Kasumi-1 (cell line): ENCODE measurements at places on chromosomes 3 and 15.

- no peak for DNase-seq
Measured at GRCh38 chr3:158801201-158801600, 653 bp upstream of the MFSD1 start.

GRCh38 chr3:80000022-80000421 lies 232.2 kb upstream of the ROBO1 start:
- no peak for DNase-seq

GRCh38 chr15:84822653-84823281 lies 5.6 kb downstream of the ALPK3 start:
- DNase-seq: no peak

- no peak for DNase-seq
Measured at GRCh38 chr3:60729056-60729455, 522.2 kb downstream of the FHIT start.

DNA sequence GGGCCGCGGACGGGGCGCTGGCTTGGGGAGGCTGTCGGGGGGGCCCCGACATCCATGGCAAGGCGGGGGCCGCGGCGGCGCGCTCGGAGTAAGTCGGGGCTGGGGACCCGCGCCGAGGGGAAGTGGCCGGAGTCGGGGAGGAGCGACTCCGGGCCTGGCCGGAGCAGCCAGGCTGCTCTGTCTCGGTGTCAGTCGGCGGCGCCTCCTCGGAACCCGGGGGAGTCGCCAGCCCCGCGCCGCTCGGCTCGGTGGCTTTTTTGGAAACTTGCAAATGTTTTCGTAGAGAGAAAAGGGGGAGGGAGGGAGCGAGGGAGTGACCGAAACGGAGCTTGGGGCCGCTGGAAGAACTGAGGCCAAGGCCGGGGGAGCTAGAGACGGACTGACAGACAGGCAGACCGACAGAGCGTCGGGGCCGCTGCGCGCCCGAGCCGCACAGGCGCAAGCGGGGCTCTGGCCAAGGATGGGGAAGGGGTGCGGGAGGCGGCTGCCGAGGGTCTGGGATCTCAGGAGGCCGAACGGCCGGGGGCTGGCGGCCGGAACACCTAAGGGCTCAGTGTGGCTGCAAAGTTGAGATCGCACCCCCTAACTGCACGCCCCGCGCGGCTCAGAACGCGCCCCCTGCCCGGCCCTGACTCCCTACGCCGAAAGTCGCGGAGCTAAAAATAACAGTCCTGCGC lies 5.0 kb downstream of the PTH1R start:
- DNase-seq: no peak

GRCh38 chr3:95354489-95354888 lies 1291.6 kb downstream of the NSUN3 start:
- DNase-seq: no peak

GRCh38 chr3:197881270-197881969 lies 68.6 kb upstream of the RPL35A start:
- no peak for DNase-seq

- no peak for DNase-seq
Measured at GRCh38 chr15:99070208-99070607, 34.7 kb upstream of the SYNM start.

- DNase-seq: no peak
Measured at GRCh38 chr3:129276385-129276784, 2.3 kb upstream of the HMCES start.

DNA sequence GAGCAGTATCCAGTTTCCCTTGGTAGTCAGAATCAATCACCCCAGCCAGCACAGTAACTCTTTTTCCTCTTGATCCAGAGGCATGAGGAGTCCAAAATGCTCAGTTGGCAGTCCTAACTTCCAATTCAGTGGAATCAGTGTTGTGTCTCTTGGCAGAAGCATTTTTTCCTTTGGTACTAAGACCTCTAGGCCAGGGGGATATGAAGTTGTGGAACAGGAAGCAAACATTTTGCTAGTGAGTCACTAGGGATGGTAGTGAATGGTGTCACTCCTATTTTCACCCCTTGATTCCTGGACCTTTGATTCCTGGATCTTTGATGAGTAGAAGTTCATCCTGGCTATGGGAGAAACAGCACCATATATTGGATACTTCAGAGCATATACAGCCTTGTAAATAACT lies 70.5 kb upstream of the ALDH1A3 start:
- no peak for DNase-seq

- DNase-seq: no peak
Measured at GRCh38 chr15:40102897-40103858, 5.5 kb downstream of the BMF start.

DNA sequence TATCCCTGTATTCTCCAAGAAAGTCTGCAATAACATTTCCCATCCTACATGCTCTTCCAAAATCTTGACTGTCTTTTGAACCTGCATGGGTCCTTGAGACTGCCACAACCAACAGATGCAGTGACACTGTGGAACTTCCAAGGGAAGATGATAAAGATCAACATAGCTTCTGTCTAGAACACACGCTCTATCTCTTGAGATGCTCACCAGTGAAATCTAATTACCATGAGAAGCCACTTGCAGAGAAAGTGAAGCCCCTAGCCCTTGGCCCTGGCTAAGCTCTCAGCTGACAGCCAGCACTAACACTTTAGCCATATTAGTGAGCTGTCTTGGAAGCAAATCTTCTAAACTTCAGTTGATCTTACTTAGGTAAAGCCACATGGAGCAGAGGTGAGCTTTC lies 36.6 kb downstream of the EOMES start:
- no peak for DNase-seq

DNA sequence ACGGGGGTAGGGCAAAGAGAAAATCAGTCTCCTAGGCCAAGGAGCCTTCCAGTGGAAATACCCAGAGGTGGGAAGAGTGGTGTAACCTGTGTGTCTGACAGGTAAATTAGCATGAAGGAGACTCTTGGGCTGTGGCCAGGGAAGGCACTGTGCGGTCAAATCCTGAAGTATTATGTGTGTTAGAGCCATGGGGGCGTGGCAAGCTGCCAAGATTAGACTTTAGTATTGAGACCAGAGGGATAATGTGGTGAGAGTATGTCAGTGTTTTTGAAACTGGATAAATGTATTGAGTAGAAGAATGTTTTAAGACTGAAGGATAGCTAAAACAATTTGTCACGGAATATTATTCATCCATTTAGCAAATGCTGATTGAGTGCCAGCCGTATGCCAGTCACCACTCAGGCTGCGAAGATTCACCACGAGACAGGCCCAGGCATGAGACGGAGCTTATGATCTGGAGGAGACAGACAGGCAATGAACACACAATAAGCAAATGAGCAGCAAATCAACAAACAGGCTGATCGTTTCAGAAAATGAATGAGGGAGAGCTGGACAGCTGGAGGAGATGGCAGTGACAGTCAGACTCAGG lies 445.9 kb downstream of the MCTP2 start:
- no peak for DNase-seq

DNA sequence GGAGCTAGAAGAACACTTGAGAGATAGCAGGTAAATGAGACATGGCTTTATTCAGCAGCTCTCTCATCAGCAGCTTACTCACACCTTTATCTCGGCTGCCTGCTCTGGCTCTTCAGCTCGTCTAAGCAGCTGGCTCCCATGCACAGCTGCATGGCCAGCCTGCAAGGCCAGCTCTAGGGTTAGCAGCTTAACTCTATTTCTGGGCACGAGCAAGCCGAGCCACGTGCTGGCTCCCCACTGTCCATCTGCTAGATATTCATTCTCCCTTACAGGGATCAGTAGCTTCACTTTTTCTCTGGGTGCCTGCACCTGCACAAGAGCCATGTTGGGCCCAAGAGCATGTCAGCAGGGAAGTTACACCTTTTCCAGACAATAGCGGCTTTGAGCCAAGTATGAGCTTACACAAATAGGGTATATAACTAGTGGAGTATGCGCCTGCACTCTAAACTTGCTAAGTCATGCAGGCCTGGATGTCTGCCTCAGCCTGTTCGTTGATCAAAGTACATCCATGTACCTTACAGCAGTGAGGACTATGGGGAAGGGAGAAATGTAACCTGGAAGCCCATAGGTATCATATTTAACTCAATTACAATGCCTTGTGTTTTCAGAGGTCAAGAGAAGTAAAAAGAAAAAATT lies 174.9 kb upstream of the SNTN start:
- no peak for DNase-seq

GRCh38 chr15:75731248-75732151 lies 18.9 kb upstream of the CSPG4 start:
- DNase-seq: peak; percentile 43

DNA sequence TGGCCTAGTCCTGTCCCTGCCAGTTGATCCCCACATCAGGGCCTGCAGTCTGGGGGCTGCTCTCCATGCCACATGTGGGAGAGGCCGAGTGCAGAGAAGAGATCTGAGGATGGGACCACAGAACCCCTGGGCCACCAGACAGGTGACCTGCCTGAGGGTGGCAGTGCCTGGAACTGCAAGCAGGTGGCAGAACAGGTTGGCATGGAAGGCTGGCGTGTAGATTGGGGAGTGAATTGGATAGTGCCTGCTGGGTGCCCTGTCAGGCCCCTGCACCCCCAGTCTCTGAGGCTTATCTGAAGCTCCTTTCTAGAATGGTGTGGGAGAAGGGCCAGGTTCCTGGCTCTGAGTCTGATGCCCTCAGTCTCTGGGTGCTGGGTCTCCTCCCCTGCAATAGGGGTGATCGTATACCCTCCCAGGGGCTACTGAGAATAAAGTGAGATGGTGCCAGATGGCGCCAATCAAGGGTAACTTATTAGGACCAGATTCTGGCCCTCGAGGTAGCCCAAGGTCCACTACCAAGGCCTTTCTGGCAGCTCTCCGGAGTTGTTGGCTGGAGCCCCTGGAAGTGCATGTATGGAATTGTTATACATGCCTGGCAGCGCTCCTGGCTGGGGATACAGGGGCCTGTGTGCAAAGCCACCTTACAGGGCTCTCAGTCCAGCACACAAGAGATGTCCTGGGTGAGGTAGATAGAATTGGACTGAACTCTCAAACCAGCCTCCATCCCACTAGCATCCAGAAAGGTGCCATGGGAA lies 15.7 kb downstream of the C3orf18 start:
- DNase-seq: no peak

DNA sequence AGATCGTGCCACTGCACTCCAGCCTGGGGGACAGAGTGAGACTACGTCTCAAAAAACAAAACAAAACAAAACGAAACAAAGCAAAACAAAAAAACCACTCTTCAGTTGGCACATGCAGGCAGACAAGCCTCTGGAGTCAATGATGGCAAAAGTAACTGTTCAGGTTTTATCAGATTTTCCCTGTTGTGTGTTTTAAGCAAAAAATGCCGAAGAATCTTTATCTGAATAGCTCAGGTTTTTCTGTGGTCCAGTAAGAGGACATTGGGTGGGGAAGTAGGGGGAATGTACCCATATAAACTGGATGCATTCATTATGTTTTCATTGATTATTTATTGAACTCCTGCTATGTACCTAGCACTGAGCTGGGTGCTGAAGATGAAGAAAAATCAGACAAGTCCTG lies 20.8 kb upstream of the BCL2A1 start:
- no peak for DNase-seq

DNA sequence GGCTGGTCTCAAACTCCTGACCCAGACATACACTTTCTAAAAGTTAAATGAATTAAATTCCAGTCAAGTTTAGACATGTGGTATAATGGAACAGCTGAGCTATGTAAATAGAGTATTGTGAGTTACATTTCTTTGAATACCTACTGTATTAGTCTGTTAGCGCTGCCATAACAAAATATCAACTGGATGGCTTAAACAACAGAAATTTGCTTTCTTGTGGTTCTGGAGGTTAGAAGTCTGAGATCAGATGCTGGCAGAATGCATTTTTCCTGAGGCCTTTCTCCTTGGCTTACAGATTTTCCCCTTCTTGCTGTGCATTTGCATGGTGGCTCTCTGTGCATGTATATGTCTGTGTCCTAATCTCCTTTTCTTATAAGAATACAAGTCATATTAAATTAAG lies 101.5 kb upstream of the TGFBR2 start:
- no peak for DNase-seq

DNA sequence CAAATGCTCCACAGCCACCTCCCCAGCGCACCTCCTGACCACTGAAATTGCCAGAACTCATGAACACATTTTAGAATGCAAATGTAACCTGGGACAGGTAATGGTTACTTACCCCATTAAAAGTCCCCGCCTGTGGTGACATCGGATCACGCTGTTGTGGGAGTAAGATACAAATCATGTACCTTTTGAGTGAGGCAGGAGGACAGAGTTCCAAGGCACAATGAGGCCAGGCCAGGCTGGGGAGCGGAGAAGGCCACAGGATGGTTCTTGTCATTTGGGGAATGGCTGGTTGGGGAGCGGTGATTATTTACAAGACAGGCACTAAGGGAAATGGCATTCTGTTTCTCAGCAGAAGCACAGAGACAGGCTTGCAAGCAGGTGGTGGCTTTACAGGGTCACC lies 490.0 kb downstream of the EDEM1 start:
- DNase-seq: no peak

DNA sequence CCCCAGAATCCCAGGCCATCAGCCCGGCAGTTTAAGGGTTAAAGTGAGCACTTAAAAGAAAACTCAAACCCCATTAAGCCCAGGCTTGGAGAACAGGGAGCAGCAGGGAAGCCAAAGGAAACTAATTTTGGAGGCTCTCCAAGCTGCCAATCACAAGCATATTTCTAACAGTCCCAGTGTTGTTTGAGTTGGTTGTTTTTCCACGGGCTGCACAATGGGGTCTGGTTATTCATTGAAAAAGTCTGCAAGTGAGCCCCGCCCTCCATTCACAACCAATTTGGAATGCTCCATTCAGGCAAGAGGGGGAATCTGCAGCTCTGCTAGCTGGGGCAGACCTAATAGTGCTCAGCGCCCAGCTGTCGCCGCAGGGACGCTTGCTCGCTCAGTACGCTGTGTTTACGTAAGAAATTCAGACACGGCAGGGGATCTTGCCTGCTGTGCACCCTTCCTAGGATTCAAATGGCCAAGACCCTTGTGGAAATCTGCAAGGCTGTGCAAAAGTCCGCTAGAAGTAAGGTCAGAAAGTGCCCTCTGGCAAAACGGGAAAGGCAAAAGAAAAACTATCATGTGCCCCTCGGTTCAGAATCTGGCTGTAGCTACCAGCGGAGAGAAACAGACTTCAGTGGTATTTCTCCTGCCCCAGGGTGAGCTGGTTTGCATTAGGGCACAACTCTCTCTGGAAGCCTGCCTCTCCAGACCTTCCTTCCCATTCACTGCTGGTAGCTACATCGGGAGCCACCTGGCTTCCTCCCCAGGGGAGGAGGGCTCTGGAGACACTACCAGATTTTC lies 11.0 kb downstream of the ETV5 start:
- peak; percentile 60 for DNase-seq

DNA sequence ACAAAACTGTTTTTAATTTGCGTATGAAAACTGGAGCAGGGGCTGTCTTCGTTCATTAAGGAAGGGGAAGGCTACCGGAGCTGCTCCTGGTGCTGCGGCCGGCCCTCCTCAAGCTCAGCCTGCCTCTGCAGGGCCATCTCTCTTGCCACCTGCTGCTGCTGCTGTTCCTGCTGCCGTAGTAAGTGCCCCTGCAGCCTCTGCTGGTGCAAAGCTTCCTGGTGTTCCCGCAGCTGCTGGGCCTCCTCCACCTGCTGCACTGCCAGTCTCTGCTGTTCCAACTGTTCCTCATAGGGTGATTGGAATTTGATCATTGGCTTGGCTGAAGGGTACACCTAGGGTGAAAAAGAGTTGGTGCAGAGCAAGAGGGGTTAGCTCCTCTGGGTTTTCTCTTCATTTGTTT lies 66.0 kb downstream of the GOLIM4 start:
- no peak for DNase-seq

- DNase-seq: no peak
Measured at GRCh38 chr3:127822682-127823425, 539 bp upstream of the MGLL start.
